ENCODE measurements at places on chromosomes 1 and 21.

- no peak for DNase-seq
Observed at GRCh38 chr1:244400974-244401373, 50.7 kb downstream of the ADSS2 start.

DNA sequence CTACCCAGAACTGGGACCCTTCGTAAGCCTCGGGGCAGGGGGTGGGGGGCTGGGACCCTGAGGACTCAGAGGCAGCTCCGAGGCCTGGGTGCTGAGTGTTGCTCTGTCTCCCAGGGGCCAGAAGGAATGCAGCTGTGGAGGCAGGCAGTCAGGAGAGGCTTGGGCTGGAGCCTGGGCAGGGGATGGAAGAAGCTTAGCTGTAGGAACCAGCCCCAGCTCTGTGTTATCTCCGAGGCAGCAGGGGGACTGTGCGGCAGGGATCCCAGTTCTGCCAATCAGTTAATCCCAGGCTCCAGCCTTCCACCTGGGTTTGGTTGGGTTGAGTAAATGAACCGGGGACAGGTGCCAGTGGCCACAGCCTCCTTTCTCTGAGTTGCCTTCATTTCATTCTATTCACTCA lies 8.2 kb upstream of the GRIK3 start:
- no peak for DNase-seq

DNA sequence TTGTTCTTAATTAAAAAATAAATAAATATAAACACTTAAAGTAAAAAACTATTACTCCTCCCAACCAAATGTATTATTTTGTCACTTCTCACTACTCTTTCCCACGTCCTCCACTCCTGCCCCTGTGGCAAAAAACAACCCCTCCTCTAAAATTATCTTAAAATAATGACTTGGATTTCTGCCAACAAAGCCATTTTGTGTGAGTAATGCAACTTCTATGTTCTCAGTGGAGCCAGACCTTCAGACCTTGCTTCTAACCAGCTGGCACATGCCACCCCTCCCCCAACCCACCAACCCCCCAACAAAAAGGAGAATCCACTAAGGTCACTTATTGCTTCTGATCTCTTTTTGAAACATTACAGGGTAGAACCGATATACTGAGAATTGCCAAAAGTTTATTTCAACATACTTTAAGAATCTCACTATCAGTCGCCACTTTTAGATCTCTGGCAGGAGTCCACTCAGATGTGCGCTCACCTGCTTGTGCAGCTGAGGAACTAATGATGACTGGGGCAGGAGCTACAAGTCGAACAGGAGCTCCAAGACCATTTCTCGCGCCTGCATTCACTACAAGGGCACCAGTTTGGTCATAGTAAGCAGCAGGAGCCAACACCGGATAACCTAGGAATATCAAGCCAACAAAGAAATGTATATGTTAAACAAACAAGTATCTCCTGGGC lies 58.3 kb upstream of the SDC3 start:
- no peak for DNase-seq

- DNase-seq = no peak
Observed at GRCh38 chr1:2295526-2295925, 67.4 kb downstream of the SKI start.

Data from activated CD4-positive, alpha-beta memory T cell treated with anti-CD3 and anti-CD28 coated beads, Interleukin-2, amount 10 ng/mL, durations not matched to agents 7 days and 5 days (primary cell).